ENCODE measurements at places on chromosomes 1 and 21.

DNA sequence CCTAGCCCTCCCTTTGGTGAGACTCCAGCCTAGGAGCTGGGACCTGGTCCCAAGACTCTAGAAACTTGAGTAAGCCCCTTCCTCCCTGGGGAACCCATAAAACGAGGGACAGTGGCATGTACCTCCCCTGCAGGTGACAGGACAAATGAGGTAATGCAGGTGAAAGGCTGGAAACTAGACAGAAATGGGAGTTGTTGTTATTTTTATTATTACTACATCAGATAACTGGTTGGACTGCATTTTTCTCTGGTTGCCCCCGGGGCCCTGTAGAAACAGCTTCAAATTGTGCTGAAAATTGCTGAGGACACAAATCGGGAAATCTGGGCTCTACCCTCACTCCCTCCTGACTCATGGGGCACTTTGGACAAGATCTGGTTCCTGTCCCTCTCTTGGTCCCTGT, 132.3 kb upstream of the WNT4 start:
- no peak for DNase-seq

GRCh38 chr1:164743976-164744375, 185.0 kb downstream of the PBX1 start:
- DNase-seq, result no peak

DNA sequence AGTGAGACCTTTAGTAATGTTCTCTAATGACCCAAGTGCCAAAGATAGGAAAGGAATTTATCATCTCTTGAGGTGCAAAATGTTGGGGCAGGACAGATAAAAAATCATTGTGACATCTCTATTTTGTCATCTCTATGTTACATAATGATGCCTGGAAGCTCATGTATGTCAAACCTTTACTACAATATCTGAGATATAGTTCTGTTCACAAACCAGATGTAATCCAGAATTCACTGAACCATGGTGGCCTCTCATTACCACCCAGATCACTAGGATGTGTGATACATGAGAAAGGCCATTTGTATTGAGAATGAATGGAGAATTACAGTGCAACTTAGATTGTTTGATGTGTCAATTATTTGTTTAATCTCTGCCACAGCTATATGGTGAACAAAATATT, 22.0 kb upstream of the KCTD3 start:
- no peak for DNase-seq

DNA sequence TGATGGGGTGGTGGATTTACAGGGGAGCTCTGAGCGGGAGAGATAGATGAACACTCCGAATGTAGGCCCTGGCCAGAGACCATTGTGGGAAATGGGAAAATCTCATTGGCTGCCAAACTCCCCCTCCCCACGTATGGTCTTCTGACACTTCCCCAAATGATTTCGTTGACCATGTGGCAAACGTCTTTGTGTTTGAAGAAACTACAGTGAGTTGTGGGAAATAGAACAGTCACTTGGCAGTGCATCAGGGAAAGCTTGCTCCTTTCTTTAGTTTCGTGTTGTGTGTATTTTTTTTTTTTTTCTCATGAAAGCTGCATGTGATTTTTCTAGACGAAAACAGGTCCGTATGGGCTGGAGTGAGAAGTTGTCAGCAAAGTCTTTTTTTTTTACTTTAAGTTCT, 25.0 kb upstream of the GRIK3 start:
- DNase-seq, result no peak

- no peak for DNase-seq
Observed at GRCh38 chr1:66396212-66396890, 137.6 kb upstream of the SGIP1 start.

DNA sequence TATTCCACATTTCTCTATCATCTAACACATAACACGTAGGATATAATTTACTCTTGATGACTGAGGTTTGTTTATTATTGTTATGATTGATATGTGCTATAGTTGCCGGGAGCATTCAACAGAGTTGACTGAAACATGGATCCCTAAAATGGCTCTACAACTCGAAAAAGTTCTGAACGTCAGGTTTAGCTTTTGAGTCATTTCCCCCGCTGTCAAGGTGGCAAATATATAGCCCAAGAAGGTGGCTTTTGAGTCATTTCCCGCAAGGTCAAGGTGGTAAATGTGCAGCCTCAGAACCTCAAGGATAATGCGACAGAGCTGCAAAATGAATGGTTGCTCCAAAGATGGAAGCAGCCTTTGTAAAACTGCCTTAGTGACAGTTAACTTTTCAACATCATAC, 104.0 kb downstream of the NIBAN1 start:
- DNase-seq, result no peak

- no peak for DNase-seq
Observed at GRCh38 chr1:85566890-85567289, 13.7 kb upstream of the CCN1 start.

DNA sequence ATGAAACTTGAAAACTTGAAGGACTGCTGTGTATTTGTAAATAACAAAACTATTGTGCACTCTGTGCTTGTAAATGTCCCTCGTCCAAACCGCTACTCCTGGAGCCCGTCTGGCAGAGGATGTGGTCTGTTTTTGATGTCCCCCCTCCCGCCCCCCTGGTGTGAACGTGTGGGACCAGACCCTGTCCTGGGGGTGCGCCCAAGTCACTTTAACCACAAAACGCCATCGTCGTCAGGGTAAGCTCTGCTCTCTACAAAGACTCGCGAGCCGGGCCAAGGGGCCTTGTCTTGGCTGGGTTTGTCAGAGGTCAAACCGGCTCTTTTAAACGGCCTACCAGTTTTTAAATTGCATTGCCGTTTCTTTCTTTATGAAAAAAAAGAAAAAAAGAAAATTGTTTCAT, 87.4 kb upstream of the TMEM51 start:
- no peak for DNase-seq

DNA sequence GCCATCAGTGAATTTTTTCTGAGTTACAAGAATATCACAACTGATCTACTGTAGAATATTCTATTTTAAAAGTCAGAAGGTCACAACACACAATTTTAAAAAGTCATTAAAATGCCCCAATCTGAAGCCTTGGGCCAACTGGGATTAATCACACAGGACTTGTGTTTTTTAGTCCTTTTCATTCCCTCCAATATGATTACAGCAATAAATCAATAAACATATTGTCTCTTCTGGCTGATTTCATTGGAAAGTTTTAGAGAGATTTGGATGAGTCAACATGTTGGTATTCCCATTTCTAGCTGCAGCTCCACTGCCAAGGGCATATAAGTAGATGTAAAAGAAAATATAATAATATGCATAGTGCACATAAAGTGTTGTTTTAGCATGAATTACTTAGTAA, 85.8 kb downstream of the NIBAN1 start:
- no peak for DNase-seq

DNA sequence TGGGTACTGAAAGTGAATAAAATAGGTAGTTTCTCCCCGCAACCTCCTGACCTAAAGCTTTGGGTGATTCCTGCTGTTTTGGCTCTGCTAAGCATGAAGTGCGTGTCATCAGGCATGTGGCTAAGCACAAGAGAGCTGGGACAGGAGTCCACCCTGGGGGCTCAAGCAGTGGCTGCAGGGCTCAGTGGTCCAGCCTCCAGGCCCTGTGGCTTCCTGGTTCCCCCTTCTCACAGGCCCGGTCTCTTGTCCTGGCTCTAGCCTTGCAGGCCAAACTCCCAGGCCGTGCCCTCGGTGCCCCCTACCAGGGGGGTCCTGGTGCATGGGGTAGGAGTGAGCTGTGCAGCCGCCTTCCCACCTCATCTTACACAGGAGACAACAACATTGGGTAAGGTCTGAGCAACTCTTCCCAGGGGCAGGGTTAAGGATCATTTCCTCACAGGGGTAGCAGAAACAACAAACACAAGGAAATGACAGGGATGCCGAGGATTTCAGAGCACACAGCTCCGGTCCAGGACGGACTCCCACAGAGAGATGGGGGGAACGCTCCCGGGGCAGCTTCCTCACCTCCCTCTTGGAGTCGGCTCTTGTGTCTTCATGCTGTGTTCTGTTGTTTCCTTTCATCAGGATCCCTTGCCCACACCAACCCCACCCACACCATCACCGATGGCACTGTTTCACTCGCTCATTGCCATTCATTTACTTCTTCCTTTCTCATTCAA, 19.8 kb upstream of the SLC2A1 start:
- no peak for DNase-seq

DNA sequence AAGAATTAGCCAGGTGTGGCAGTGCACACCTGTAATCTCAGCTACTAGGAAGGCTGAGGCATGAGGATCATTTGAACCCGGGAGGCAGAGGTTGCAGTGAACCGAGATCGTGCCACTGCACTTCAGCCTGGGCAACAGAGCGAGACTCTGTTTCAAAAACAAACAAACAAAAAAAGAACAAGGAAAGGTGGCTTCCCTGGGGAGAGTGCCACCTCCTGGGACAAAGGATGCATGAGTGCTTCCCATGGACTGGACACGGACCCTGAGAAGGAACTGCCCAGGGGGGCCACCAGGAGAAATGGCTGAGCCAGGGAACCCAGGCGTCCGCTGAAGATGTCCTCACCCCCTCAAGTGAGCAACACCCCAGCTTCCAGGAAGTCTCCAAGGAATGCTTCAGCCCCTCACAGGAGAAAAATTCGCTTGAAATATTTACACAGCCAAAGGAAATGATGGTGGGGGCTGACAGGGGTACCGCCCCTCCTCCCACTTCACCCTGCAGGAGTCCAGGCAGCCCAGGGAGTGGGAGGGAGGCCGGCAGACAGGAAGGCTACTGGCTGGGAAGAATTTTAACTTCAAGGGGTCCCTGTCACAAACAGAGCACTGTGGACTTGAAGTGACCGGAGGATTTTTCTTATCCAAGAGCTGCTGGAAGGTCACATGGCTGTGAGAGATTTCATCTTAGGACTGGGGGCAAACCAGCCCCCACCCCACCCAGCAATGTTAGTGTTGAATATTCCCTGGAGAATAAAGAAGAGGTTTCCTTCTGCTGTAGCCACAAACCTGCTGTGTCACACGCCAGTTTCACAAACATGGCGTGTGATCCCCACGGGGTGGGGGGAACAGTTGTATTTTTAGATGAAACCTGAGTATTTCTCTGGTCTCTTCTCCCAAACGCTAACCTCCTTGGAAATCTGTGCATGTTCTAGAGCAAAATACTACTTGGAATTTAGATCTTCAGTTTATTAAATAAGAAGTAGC, 90.8 kb upstream of the SLC25A33 start:
- no peak for DNase-seq

DNA sequence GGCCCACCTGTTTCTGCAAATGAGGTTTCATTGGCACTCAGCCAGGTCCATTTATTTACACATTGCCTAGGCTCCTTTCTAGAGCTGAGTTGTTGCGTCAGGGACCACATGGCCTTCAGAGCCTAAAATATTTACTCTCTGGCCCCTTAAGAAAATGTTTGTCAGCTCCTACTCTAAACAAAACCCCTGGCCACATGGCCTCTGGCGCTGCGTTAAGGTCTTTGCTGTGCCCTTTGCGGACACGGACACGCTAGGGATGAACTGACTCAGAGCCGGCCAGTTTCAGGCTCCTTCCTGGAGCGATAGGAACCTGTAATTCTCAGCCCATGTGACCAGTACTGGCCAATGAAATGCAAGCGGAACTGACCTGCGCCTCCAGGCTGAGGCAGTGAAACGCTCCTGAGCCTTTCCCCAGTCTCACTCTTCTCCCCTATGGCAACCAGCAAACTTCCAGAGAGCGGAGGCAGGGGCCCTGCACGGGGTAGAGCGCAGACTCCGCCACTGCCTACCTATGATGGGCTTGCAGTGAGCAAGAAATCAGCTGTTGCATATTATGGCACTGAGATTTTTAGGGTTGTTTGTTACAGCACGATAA, 160.3 kb downstream of the ETS2 start:
- DNase-seq, result no peak

DNA sequence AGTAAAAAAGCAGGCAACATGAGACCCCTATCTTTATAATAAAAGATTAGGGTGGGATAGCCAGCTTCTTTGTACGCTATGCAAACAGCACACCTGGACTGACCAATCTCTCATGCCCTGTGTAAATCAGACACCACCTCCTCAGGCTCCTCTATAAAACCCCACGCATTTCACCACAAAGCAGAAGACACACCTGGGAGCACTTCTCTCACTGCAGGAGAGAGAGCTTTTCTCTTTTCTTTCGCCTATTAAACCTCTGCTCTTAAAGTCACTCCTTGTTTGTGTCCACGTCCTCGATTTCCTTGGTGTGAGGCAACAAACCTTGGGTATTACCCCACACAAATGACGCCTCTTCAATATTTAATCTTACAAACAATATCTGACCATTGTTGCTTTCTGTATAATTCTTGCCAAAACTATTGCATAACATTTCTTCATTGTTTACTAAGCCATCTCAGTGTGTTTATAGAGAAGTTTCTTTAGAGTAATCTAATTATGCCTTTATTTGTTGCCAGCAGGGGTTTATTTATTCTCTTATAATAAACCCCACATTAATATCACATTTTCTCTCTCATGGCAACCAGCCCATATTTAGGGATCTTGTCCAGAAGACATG, 31.6 kb upstream of the NUF2 start:
- DNase-seq, result no peak

DNA sequence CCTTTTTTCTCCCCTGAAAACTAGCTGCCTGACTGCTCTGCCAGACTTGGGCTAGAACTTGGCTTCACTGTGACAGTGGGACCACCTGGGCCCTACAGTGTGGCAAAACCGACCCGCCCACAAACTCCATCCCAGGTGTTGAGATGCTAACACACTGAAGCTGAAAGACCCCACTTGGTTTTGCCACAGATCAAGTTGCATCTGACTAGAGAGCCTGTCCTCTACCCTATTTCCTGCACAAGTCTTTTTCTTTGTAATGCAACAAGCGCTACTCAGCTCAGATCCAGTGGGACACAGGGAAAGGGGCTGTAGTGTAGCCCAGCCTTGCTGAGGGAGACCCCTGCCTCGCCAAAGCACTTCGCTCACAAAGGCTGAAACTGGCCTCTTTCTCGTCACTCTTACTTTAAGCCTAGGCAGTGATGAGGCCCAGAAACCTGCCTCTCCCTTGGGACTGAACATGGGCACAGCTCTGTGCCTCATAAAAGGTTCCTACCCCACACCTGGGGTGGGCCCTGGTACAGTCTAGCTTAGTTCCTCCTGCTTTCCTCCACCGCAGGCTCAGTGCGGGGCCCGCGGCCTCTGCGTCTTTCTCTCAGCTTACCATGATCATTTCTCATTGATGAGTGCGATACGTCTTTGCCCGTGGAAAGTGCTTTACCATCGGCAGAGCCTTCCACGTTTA, 9.7 kb downstream of the ALPL start:
- DNase-seq, result no peak

DNA sequence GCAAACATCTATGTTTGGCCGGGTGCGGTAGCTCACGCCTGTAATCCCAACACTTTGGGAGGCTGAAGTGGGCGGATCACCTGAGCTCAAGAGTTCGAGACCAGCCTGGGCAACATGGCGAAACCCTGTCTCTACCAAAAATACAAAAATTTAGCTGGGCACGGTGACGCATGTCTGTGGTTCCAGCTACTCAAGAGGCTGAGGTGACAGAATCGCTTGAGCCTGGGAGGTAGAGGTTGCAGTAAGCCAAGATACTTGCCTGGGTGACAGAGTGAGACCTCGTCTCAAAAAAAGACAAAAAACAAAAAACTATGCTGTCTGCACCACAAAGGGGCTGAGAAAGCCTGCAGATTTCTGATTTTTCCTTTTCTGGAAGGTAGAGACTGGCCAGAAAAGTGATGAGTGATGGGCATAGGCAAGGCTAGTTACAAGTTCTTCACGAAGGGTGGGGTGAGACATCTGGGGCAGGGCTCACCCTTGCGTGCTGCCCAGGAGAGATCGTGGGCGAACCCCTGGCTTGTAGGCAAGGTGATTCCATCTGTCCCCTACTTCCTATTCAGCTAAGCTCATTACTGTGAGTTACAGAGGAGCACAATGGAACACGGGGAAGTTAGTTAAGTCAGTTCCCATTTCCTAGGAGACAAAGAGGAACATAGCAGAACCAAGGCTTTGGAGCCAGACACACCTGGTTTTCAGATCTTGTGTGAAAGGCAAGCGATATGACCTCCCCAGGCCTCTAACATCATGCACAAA, 3.2 kb downstream of the SLC2A1 start:
- DNase-seq, result no peak

- DNase-seq, result no peak
Observed at GRCh38 chr1:33984906-33985565, 121.2 kb downstream of the HMGB4 start.
